ENCODE measurements at places on chromosomes 2 and 18. TPM values are rescaled to one million over a fixed set of nuclear protein-coding genes. Genes with fewer than 3 reads are reported as not detected.

DNA sequence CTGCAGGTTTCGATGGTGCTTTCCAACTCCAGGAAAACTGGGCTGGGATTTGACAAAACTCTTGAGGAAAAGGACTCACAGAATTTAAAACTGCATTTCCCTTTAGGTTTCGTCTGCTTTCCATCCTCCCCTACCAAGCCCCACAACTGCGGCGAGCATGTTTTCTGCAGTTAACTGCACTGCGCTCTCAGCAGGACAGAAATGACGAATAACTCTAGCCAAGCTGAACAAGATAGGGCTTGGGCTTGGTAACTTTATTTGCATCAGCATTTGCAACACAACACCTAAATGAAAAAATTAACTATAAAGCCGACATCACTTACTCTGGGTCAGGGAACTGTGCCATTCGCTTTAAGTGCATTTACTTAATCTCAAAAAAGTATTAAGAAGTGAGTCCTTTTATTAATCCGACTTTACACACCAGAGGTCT, 669 bp upstream of the PIKFYVE start:
- DNase-seq: peak; percentile 59

GRCh38 chr2:207506426-207506825, 23.3 kb upstream of the CREB1 start:
- no peak for DNase-seq

DNA sequence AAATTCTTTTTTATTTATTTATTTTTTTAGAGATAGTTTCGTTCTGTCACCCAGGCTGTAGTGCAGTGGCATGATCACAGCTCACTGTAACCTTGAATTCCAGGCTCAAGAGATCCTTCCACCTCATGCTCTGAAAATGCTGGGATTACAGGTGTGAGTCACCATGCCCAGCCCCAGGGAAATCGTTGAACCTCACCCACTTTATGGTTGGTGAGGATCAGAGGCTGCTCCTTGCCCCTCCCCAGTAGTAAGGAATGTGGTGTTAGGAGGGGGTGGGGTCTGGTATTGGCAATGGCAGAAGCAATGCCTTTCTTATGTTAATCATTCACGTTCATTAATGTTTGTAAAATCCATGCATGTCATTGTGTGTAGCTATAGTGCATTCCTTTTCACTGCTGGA, 161.9 kb downstream of the SUCLG1 start:
- no peak for DNase-seq

- no peak for DNase-seq
Observed at GRCh38 chr2:149393614-149394013, 63.2 kb downstream of the LYPD6 start.

DNA sequence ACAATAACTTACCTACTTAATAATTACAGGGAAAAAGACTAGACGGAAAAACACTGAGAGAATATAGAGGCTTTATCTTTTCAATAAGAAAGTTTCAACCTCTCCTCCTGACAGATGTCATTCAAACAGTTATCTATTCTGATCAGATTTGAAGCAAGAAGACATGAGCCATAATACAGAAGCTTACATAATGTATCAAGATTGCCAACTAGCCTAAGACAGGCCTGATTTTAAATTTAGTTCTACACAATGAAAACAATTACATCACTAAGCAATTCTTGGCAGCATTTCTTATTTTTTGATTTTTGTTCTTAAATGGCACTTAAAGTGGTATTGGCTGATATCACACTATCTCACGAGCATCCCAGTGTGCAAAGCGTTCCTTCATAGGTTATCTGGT, 41.6 kb downstream of the GPR155 start:
- no peak for DNase-seq

DNA sequence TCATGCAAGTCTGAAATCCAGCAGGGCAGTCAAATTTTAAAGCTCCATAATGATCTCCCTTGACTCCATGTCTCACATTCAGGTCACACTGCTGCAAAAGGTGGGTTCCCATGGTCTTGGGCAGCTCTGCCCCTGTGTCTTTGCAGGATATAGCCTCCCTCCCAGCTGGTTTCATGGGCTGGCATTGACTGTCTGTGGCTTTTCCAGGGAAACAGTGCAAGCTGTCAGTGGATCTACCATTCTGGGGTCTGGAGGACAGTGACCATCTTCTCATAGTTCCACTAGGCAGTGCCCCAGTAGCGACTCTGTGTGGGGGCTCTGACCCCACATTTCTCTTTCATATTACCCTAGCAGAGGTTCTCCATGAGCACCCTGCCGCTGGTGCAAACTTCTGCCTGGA, 220.6 kb upstream of the COPS8 start:
- no peak for DNase-seq

The LONRF2 gene
- total RNA-seq: not detected
